RKO (cell line): ENCODE measurements at places on chromosomes 6 and 20.

DNA sequence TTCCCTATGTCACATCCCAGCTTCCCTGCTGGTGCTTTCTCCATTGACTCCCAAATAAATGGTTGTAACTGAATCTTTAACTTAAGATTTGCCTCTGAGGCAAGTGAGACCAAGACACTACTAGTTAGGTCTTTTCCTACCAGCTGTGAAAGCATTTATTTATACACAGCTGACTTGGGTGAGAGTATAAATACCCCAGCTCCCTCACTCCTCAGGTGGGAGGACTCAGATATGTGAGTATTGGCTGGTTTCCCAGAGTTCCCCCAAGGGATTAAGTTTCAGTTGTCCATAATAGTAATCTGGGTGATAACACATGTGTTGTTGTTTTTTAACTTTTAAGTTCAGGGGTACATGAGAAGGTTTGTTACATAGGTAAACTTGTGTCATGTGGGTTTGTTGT, 49.8 kb downstream of the CFAP61 start:
- DNase-seq: no peak

DNA sequence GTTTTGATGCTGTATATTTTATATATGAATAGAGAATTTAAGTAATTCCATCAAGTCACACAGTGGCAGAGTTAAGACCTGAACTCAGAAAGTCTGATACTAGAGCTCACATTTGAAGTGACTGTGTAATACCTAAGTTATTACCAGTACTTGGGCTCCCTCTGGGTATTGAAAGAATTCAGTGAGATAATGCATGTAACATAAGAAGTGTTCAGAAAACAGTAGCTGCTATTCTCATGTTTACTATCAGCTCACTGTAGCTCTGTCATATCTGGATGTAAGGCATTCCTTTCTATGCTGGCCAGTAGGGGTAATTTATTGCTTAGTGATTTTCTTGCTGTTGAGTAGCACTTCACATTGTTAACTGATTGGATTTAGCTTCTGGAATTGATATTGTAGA, 44.6 kb downstream of the NKX2-4 start:
- peak; percentile 32 for DNase-seq

- no peak for DNase-seq
Observed at GRCh38 chr6:6780231-6780630, 191.7 kb downstream of the LY86 start.

DNA sequence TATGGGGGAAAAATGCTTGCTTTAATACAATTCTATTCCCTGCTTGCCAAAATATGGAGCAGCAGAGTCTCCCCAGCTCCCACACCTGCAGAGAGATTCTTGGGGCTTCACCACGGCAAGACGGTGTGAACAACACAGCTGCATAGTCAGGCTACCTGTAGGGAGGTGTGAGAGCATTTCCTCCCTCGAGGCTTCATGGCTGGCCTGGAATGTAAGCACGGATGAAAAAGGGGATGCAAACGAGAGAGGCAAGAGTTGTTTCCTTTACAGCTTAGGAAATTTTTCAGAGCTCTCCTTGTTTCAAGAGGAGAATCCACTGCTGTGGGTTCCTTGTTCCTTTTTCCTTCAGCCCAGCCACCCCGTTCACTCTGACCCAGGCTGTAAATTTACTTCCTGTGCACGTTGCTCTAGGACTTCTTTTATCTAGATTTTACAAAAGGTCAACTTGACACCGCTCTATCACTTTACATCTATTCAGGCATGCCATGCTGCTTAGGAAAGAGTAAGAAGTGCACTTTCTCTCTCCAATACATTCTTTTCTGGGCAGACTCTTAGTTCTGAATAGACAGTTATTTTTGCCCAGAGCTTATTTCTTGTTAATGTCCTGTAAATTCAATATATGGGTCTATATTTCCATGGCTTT, 197.1 kb downstream of the KHDC1L start:
- no peak for DNase-seq

DNA sequence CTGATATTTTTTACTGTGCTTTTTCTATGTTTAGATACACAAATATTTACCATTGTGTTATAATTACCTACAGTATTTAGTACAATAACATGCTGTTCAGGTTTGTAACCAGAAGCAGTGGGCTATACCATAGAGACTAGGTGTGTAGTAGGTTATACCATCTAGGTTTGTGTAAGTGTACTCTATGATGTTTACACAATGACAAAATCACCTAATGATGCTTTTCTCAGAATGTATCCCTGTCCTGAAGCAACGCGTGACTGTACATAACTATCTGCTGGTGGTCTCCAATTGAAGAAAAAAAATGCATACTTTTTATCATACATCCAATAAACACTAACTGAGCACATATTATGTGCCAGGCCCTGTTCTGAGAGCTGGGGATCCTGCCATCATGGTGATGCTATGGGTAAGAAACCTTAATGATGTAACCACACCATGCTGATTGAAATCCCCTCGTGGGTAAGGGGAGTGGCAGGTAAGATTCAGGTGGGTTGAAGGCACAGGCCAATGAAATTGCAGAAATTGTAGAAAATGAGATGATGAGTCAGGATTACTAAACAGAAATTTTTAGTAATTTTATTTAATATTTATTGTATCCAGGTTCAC, 76.8 kb downstream of the FYN start:
- DNase-seq: no peak

DNA sequence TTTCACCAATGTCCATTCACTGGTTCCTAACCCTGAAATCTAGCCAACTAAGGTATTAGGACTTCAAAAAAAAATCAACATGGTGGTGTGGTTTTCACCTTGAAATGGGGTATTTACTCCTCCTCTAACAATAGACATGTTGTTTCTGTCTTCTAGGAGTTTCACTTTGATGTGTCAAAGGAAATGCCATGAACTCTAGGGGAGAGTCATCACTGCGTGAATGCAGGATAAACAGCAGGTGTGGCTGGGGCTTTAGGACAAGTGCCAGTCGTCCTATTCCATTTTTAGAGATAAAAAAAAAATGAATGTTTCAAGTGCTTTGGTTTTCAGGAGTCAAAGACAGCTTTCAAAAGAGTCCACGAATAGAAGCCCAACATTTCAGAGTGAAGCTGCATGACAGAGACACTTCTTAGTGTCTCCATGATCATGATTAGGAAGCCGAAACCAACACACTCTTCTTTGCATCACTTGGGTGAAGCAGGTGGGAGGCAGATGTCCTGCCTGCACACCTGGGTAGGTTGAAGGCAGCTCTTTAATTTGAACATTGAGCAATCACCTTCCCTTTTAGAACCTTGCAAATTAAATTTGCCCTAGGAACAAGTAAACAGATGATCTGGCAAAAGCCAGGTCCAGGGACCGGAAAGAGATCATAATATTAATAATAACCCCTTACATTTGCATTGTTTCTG, 328.5 kb upstream of the PRDM1 start:
- no peak for DNase-seq

DNA sequence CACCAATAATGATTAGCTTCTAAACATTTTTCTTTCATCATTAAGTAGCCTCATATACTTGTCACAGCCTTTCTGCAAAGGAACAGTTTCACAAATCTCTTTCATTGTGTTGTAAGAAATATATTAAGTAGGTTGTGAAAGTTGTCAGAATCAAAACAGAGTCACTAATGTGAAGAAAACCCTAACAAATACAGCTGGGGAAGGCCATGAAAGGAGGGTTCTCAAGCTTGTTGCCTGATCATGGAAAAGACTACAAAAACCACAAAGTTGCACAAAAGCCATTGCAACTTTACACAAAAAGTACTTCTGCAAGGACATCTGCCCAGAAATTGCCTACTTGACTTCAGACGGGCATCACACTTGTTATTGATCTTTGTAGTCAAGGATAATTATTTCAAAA, 216.1 kb downstream of the ALDH8A1 start:
- DNase-seq: no peak

- DNase-seq: peak; percentile 100
Observed at GRCh38 chr20:25237610-25238318, 10.1 kb upstream of the PYGB start.

GRCh38 chr6:133191323-133191722, 49.8 kb upstream of the EYA4 start:
- no peak for DNase-seq

GRCh38 chr6:96301023-96301422, 220.6 kb upstream of the UFL1 start:
- DNase-seq: no peak

DNA sequence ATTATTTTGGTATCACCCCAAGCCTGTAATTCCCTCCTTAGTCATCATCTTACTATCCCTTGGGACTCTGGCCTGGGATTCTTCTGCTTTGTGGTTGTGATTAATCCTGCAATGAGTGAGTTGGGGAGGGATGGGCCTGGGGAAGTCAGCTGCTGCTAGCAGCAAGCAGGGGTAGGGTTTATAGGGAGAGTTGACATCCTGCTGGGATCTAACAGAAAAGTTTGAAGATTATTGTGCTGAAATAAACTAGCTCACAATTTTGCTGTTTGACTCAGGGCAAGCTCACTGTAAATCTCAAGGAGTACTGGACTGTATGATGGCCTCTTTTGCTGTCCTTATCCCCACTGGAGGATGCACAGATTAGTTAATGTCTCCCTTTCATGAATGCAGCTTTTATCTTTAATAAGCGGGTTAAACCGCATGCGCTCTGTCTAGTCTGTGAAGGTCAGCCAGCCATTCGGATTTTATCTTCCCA, 83.4 kb downstream of the JARID2 start:
- DNase-seq: peak; percentile 9

DNA sequence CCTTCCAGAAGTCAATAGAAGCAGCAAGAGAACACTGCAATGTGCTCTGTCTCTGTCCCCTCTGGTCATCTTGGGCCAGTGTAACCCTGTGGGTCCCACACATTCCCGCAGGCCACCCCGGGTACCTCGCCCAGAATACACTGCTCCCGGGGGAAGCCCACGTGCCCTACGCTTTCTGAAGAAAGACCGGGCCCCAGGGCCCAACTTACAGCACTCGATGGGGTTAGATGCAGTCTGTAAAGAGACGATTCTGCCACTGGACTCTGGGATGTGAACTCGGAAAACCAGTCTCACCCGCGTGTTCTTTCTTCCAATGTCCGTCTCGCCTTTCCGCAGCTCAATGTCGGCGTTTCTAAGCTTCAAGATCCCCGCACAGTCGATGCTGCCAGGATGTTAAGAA, 68.7 kb downstream of the NFATC2 start:
- DNase-seq: no peak

DNA sequence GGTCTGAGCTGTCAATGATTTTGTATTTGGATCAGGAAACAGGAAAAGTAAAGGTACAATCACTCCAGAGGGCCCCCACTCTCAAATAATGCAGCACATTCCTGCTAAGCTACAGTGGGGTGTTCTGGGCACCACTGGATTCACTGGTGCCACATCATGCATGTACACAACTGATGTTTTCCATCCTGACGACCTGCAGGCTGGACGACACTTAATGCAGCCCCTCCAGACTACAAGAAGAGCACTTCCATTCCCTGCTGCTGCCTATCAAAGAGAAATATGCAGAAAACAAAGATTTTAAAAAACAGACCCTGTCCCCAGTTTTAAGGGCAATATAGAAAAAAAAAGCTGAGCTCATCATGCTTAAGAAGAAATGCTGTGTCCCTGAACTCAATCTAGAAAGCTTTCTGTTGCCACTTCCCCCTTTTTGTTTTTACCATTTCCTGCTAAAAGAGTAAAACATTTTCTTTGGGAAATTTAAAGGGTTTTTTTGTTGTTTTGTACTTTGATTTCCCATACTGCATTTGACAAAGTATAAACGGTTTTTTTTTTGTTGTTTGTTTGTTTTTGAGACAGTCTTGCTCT, 35.5 kb downstream of the ABHD12 start:
- no peak for DNase-seq

DNA sequence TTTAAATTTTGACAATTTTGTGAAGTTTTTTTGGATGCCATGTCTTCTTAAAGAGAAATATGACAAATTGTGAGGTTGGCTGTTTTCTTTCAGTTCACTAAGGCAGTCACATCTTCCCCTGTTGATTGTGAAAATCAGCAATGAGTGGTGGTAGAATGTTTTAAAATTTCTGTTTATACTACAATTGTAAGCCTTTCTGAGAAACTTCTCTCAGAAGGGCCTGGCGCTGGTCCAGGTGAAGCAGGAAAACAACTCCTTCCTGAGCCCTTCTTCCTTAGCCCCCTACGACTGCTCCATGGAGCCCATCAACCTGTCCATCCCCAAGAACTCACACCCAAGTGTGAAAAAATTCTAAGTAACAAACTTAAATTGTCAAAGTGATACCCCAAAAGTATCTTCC, 80.6 kb downstream of the SSR1 start:
- DNase-seq: no peak
